ENCODE measurements at places on chromosomes 12 and 14. TPM values are rescaled to one million over a fixed set of nuclear protein-coding genes. Genes with fewer than 3 reads are reported as not detected.

- H3K27me3 ChIP-seq = peaks cover 5% of the 10 kb centered on the region
- peaks cover 8% of the 10 kb centered on the region for H3K4me1 ChIP-seq
- no peak overlapping the region for H3K4me3 ChIP-seq
- no peak for DNase-seq
- H3K36me3 ChIP-seq = no peaks in the 10 kb centered on the region
- H3K27ac ChIP-seq = no peak overlapping the region
Observed at GRCh38 chr14:76996563-76997146, 31.9 kb downstream of the IRF2BPL start.

GRCh38 chr12:68176257-68176656 lies 16.7 kb upstream of the IFNG start:
- H3K36me3 ChIP-seq = no peaks in the 10 kb centered on the region
- H3K27ac ChIP-seq = no peak overlapping the region
- H3K4me1 ChIP-seq = no peaks in the 10 kb centered on the region
- H3K4me3 ChIP-seq = no peak overlapping the region
- DNase-seq = no peak
- no peaks in the 10 kb centered on the region for H3K27me3 ChIP-seq

DNA sequence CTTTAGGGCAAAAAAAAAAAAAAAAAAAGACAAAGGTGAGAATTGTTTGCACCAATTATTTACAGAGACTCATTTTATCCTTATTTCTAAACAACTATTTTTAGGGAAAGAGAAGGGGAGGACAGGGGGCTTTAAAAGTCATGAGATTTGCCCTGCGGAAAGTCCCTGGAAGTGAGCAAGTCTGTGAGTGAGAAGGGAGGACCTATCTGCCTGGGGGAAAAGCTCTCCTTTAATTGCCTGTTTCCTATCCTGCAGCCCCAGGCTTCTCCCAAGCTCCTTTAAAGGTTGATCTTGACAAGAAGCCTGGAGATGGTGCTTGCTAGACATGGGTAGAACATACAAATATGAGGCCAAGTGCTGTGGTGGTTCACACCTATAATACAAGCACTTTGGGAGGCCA lies 8.3 kb upstream of the CHST11 start:
- H3K27ac ChIP-seq = no peak overlapping the region
- no peak for DNase-seq
- H3K27me3 ChIP-seq = no peaks in the 10 kb centered on the region
- no peak overlapping the region for H3K4me3 ChIP-seq
- H3K36me3 ChIP-seq = peaks cover 7% of the 10 kb centered on the region

GRCh38 chr14:28779456-28779855 lies 12.9 kb downstream of the FOXG1 start:
- no peak overlapping the region for H3K27ac ChIP-seq
- DNase-seq = no peak
- H3K36me3 ChIP-seq = no peaks in the 10 kb centered on the region
- H3K27me3 ChIP-seq = peaks cover 30% of the 10 kb centered on the region
- peaks cover 5% of the 10 kb centered on the region for H3K4me1 ChIP-seq

- H3K4me3 ChIP-seq = no peak overlapping the region
- peaks cover 2% of the 10 kb centered on the region for H3K4me1 ChIP-seq
- H3K27ac ChIP-seq = no peak overlapping the region
- no peaks in the 10 kb centered on the region for H3K27me3 ChIP-seq
- no peaks in the 10 kb centered on the region for H3K36me3 ChIP-seq
Observed at GRCh38 chr12:84502180-84502860, 410.3 kb downstream of the SLC6A15 start.

Gene PIWIL1
- total RNA-seq = not detected

Gene NTS
- 2.3 TPM for total RNA-seq

DNA sequence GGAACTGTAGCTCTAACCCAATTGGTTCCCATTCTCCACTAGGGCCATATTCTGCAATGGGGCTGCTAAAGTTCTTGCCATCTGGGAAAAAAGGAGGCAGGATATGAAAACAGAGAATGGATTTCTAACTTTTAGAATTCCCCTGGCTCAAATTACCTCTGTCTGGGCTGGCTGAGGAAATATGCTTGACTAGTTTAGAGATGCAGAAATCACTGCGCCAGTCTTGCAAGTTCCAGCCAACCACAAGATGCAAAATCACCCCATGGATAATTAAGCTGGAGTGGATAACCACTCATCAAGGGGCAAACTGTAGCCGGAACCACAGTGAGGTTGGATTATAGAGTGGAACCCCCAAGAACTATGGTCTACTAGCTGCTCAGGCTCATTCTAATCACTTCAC lies 126.3 kb downstream of the RALGAPA1 start:
- no peak overlapping the region for H3K4me3 ChIP-seq
- no peak for DNase-seq
- H3K27me3 ChIP-seq = peaks cover 2% of the 10 kb centered on the region
- no peaks in the 10 kb centered on the region for H3K4me1 ChIP-seq

DNA sequence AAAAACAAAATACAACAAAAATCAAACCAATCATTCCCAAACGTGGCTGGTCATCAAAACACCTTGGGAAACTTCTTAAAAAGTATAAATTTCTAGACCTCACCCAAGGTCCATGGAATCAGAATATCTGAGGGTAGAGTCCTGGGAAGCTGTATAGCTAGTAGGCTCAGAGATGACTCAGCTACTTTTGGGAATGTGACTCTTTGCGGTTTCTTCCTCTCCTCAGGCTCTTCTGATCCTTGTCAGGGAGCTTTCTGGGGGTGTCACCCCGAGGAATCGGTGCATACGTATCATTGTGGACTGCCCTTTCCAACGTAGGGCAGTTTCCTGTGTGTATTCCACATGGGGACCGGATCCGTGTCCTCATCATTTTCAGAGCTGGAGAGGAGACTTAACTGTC lies 14.8 kb downstream of the JDP2 start:
- H3K27me3 ChIP-seq = peaks cover 3% of the 10 kb centered on the region
- H3K4me3 ChIP-seq = no peak overlapping the region
- no peak overlapping the region for H3K27ac ChIP-seq

GRCh38 chr12:12474471-12474928 lies 88.2 kb downstream of the DUSP16 start:
- DNase-seq = no peak
- H3K4me1 ChIP-seq = no peaks in the 10 kb centered on the region
- peaks cover 23% of the 10 kb centered on the region for H3K36me3 ChIP-seq
- H3K4me3 ChIP-seq = no peak overlapping the region
- no peak overlapping the region for H3K27ac ChIP-seq
- peaks cover 3% of the 10 kb centered on the region for H3K27me3 ChIP-seq

GRCh38 chr14:43087666-43088065 lies 1419.4 kb downstream of the FSCB start:
- H3K36me3 ChIP-seq = no peaks in the 10 kb centered on the region
- H3K4me1 ChIP-seq = peaks cover 1% of the 10 kb centered on the region
- no peak overlapping the region for H3K4me3 ChIP-seq
- no peak overlapping the region for H3K27ac ChIP-seq
- no peaks in the 10 kb centered on the region for H3K27me3 ChIP-seq
- no peak for DNase-seq

Gene CD27
- not detected for total RNA-seq

Gene SLC25A21
- 0.91 TPM for total RNA-seq

GRCh38 chr12:95227818-95228356 lies 10.3 kb downstream of the VEZT start:
- H3K4me3 ChIP-seq = no peak overlapping the region
- no peak for DNase-seq

GRCh38 chr12:31259136-31259886 lies 66.6 kb downstream of the SINHCAF start:
- no peak overlapping the region for H3K27ac ChIP-seq
- H3K36me3 ChIP-seq = no peaks in the 10 kb centered on the region
- no peak for DNase-seq
- H3K4me1 ChIP-seq = no peaks in the 10 kb centered on the region

DNA sequence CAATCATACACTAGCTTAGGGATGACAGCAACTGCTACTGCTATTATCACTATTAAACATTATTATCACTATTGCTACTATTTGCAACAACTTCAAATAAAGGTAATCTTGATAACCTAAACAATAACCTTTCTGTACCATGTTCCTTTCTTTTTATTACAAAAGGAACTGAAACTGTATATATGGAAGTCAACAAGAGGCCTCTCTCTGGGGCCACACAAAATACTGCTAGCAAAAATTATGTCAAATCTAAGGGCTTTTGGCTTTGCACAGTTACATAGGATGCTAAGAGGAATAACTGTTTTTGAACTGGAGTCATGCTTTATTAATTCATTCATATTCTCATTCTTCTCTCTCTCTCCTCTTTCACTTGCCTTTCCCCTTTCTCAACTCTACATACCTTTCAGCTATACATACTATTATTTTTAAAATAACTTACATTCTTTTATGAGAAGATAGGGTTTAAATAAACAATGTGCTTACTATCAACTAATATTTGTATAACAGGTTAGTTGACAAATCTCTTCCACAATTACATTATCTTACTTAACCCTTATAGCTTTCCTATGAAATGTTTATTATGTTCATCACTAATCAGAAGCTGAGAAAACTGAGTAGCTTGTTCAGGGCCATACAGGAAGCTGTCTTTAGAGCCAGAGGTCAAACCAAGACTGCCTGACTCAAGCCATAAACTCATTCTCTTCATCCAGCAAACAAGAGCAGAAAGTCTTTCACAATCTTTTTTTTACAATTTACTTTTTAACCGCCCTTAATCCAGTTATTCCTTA lies 25.7 kb downstream of the SPTSSA start:
- no peak overlapping the region for H3K4me3 ChIP-seq
- no peaks in the 10 kb centered on the region for H3K4me1 ChIP-seq
- no peak for DNase-seq

DNA sequence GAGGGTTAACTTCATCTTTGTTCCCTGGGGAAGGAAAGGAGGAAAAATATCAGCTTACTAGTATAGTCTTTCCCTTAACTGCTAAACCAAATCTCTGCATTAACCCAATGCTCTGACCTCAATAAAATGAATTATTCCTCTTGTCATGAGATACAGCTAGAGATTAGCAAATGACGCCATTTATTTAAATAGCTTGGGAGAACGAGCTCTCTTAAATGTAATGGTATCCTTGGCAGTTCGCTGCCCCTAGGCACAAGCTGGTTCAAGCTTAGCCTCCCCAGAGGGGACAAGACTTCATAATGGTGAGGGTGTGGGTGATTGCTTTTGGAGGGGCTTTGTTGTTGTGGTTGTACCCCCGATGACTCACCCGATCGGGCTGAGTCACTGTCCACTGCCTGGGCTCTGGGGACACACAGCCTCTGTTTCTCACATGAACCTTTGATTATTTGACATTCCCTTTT lies 19.6 kb downstream of the FNTB start:
- H3K4me1 ChIP-seq = peaks cover 18% of the 10 kb centered on the region
- peaks cover 1% of the 10 kb centered on the region for H3K27me3 ChIP-seq
- no peak overlapping the region for H3K4me3 ChIP-seq
- DNase-seq = no peak
- H3K36me3 ChIP-seq = no peaks in the 10 kb centered on the region

GRCh38 chr12:132560364-132560613 lies 50.1 kb downstream of the LRCOL1 start:
- peaks cover 12% of the 10 kb centered on the region for H3K27me3 ChIP-seq
- H3K4me3 ChIP-seq = no peak overlapping the region
- H3K27ac ChIP-seq = no peak overlapping the region
- DNase-seq = peak; percentile 59

- no peak for DNase-seq
- H3K27ac ChIP-seq = no peak overlapping the region
- H3K27me3 ChIP-seq = peaks cover 3% of the 10 kb centered on the region
- H3K4me3 ChIP-seq = no peak overlapping the region
- H3K36me3 ChIP-seq = peaks cover 6% of the 10 kb centered on the region
Observed at GRCh38 chr12:49105504-49106084, 5.1 kb downstream of the LMBR1L start.

- no peaks in the 10 kb centered on the region for H3K27me3 ChIP-seq
- no peak for DNase-seq
- H3K4me3 ChIP-seq = no peak overlapping the region
- H3K36me3 ChIP-seq = no peaks in the 10 kb centered on the region
- no peaks in the 10 kb centered on the region for H3K4me1 ChIP-seq
- H3K27ac ChIP-seq = no peak overlapping the region
Observed at GRCh38 chr12:99277591-99278379, 369.8 kb upstream of the GARIN6 start.

DNA sequence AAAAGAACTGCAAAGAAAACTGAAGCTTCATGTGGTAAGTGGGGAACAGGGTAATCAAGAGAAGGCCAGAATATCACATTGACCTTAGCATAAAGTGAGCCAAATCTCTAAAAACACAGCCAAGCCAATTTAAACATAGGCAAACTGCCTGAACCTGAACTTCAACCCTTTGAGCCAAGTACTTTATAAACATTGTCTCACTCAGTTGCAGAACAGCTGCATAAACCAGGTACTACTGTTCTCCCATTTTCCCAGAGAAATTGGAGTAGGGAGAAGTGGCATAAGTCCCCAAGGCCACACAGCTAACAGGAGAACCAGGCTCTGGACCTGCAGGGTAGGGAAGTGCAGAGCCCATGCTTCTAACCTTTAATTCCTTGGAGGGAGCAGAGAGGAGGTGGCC lies 30.4 kb upstream of the FKBP4 start:
- no peaks in the 10 kb centered on the region for H3K36me3 ChIP-seq
- H3K4me1 ChIP-seq = no peaks in the 10 kb centered on the region
- H3K27me3 ChIP-seq = peaks cover 1% of the 10 kb centered on the region
- no peak for DNase-seq

DNA sequence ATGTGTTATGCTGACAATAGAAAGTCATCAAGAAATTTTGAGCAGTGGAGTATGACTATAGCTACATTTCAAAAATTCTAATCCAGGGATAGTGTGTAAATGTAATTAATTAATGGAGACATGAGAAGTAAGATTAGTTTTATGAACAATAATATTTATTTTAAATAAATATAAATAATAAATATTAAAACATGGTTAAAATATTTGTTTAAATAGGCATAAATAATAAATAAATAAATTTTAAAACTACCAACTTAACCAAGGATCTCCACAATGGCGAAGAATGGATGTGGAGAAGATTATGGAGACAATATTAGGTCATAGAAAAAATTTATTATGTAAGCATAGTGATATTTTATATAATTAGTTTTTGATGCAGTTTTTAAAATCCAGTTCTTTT lies 588.2 kb upstream of the NOVA1 start:
- no peak for DNase-seq
- peaks cover 13% of the 10 kb centered on the region for H3K4me1 ChIP-seq
- no peak overlapping the region for H3K4me3 ChIP-seq
- H3K27ac ChIP-seq = no peak overlapping the region
- H3K27me3 ChIP-seq = no peaks in the 10 kb centered on the region

- H3K4me3 ChIP-seq = no peak overlapping the region
- DNase-seq = no peak
- no peak overlapping the region for H3K27ac ChIP-seq
- H3K4me1 ChIP-seq = peaks cover 3% of the 10 kb centered on the region
- no peaks in the 10 kb centered on the region for H3K27me3 ChIP-seq
- no peaks in the 10 kb centered on the region for H3K36me3 ChIP-seq
Observed at GRCh38 chr12:23352670-23353069, 596.8 kb downstream of the SOX5 start.

Gene DPY19L2
- total RNA-seq = 1.8 TPM

GRCh38 chr12:58500399-58500798 lies 419.9 kb downstream of the LRIG3 start:
- H3K27me3 ChIP-seq = no peaks in the 10 kb centered on the region
- H3K27ac ChIP-seq = no peak overlapping the region
- no peak for DNase-seq

GRCh38 chr14:96826818-96827217 lies 29.6 kb downstream of the VRK1 start:
- no peak for DNase-seq
- H3K4me3 ChIP-seq = no peak overlapping the region
- peaks cover 24% of the 10 kb centered on the region for H3K4me1 ChIP-seq
- H3K27ac ChIP-seq = peak overlapping the region; percentile 34
